ENCODE measurements at places on chromosomes 5 and 9.

DNA sequence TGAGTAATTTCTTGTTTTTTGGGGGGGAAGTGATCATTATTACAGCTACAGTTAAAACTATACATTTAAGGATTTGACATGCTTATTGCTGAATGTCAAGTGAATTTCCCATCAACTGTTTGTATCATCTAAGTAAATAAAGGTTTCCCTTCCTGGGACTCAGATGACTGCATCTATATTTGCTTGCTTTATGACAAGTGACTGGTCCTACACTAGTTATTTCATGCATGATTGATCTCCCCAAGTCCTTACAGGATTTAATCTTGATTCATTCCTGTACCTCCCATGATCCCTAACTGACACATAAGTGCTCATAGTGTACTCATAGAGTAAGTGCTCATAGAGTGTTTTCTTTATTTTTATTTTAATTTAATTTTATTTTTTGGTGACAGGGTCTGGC, 2.8 kb downstream of the TXNDC8 start:
- no peak for DNase-seq

- no peak for DNase-seq
Observed at GRCh38 chr9:121663591-121663990, 12.2 kb downstream of the DAB2IP start.

DNA sequence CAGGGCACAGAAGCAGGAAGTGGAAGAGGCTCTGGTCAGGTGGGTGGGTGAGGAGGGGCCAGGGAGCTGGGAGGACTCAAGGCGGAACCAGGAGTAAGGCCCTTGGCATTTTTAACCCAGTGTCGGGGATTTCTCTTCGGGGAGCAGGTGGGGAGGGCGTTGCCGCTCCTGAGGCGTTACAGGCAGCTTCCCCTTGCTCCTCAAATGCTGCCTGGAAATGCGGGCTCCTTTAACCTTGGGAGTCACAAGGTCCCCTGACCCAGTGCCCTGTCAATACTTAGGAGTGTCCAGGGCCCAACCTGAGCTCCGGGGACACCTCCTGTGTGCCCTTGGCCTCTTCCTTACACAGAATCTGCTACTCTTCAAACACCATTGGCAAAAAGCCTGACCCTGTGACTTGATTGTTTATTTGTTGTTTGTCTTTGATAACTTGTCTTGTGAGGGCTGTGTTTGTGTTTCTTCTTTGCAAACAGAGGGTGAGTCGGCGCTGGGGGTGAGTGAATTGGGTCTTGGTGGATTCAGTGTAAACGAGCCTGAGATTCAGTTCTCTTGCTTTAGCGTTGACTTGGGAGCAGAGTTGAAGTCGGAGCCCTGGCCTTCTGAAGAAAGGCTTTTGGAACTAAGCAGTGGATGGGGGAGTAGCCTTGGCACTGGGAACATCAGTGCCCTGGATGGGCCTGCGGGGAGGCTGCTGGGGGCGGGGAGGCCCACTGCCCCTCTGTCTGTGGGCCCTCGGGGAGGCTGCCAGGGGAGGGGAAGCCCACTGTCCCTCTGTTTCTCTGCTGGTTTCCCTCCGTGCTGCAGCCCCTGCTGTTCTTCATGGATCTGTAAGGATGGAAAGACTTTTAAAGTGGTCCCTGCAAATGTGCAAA, 300.7 kb upstream of the IRX4 start:
- DNase-seq = no peak

- DNase-seq = no peak
Observed at GRCh38 chr5:1004461-1005248, 3.9 kb upstream of the NKD2 start.

GRCh38 chr5:78003919-78004318, 227.8 kb upstream of the TBCA start:
- DNase-seq = no peak

GRCh38 chr5:86968301-86968753, 299.4 kb upstream of the RASA1 start:
- peak; percentile 2 for DNase-seq

- DNase-seq = no peak
Observed at GRCh38 chr5:107580889-107581820, 89.6 kb downstream of the EFNA5 start.

GRCh38 chr5:163727028-163727427, 221.6 kb downstream of the MAT2B start:
- DNase-seq = no peak

DNA sequence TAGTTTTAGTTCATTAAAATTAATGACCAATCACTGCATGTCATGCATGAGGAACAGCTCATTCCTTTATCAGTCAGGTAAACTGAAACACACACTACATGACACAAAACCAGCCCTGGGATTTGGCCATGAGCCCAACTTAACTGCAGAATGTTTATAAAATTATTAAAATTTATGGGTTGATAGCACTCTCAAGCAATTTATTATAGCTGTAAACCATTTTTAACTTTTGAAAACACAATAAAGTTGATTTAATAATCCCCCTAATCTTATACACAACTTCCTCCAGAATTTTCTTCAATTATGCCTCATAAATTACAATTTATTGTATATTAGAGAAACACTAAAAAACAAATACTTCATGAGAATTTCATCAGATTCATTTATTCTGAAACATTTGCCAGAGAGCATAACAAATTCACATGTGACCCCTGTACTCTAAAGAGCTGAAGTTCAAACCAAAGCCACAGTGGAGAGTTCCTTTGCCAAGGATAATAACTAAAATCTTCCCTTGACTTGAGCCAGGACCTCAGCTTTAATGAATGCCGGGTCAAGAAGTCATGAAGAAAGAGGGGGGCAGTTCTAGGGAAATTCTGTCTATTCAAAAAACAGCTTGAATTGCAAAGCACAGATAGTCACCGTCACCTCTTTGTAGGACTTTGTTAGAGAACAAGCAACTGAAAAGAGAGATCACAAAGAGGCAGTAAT, 763.7 kb upstream of the GRAMD2B start:
- no peak for DNase-seq

Measured in GM13976 (cell line).